ENCODE measurements at places on chromosomes 1 and 21.

- DNase-seq: no peak
Observed at GRCh38 chr1:21237446-21238088, 52.7 kb downstream of the ECE1 start.

GRCh38 chr1:51326839-51327238 lies 3.5 kb downstream of the TTC39A start:
- DNase-seq: no peak

GRCh38 chr1:22799971-22800370 lies 89.3 kb downstream of the EPHB2 start:
- no peak for DNase-seq

DNA sequence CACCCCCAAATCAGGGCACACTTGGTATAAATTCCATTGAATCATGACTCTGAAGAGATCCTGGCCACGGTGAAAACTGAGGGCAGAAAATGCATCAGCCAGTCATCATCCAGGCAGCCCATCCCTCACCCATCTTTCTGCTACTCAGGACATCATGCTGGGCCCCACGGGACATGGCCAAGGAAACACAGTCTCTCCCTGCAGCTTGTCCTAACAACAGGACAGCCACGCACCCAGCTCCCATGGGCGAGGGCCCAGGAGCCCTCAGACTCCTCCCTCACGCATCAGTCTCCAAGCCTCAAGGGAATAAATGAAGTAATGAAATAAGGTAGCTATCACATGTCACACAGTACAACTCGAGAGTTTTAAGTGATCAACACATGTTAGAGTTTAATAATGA lies 37.8 kb downstream of the ELK4 start:
- no peak for DNase-seq

GRCh38 chr1:91569411-91570119 lies 68.9 kb downstream of the CDC7 start:
- no peak for DNase-seq

DNA sequence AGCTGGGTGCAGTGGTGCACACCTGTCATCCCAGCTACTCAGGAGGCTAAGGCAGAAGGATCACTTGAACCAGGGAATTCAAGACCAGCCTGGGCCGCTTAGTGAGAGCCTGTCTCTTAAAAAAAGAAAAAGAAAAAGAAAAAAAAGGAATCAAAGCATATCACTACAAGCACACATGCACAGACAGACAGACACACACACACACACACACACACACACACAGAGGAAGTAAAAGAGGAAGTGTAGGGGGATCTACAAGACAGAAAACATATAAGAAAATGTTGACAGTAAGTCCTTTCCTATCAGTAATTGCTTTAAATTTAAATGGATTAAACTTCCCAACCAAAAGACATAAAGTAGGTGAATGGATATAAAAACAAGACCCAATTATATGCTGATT lies 180.3 kb downstream of the FAF1 start:
- DNase-seq: no peak

DNA sequence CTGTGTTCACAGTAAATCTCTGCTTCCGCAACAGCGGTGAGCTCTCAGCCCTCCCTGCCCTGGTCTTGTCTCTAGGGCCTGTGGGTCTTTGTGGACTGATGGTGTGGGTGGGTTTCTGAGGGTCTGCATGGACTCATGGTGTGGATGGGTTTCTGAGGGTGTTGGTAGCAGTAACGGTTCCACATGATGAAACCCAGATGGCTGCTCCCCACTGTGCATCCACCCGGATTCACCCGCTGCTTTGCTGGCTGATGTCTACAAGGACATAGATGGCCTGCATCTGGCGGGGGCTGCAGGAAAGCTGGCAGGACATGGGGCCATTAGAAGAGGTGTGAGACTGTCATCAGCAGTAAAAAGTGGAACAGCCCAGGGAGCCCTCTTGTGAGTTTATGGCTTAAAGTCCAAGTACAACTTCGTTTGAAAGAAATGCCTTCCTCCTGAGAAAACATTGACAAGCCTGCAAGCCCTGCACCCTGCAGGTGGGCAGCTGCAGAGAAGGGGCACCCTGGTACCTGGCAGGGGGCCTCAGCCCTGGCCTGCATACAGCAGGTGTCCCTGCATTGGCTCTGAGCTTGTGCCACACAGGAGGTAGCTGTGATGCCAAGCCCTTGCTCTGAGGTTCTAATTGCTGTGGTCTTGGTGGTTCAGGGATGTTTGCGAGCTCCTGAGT lies 156.9 kb upstream of the COL6A1 start:
- no peak for DNase-seq

DNA sequence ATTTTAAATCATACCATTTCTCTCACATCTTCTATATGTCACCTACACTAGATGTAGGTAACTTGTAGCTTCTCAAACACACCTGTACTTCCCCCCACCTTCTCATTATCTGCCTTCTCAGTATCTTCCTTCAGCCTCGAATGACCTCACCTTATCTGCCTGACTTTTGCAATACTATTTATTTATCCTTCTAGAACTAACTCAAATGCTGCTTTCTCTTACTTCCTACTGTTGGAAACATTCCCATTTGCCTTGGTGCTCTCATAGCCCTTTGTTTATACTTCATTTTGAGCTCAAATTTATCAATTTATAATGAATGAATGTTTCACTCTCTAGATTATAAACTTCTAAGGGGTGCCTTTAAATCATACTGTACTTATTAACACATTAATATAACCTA lies 50.4 kb upstream of the KIAA1614 start:
- no peak for DNase-seq

GRCh38 chr1:14940285-14940870 lies 213.2 kb upstream of the TMEM51 start:
- DNase-seq: no peak

GRCh38 chr1:199629624-199630023 lies 397.9 kb upstream of the NR5A2 start:
- DNase-seq: no peak

DNA sequence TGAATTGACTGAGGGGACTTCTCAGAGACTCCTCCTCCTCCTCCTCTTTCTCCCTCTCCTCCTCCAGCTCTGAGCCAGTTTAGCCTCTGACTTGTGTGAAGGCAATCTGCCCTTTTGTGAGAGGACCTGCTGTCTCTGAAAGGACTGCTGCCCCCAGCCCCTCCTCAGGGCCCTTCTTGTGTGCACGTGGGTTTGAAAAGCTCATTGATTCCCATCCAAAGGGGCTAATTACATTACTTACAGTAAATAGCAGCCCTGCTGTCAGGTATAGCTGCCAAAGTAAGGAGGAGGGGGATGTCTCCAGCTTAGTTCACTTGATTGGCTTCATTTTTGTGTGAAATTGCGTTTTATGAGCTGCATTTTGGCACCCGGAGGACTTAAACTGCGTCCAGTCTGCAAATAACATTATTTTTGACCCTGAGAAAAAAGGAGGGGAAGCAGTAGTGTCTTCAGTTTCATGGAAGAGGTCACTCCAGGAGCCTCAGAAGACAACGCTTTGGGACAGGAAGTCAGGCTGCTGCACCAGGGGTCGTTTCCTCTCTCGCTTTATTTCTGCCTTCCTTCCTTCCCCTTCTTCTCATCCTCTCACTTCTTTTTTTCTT lies 1.8 kb upstream of the LHX9 start:
- no peak for DNase-seq

DNA sequence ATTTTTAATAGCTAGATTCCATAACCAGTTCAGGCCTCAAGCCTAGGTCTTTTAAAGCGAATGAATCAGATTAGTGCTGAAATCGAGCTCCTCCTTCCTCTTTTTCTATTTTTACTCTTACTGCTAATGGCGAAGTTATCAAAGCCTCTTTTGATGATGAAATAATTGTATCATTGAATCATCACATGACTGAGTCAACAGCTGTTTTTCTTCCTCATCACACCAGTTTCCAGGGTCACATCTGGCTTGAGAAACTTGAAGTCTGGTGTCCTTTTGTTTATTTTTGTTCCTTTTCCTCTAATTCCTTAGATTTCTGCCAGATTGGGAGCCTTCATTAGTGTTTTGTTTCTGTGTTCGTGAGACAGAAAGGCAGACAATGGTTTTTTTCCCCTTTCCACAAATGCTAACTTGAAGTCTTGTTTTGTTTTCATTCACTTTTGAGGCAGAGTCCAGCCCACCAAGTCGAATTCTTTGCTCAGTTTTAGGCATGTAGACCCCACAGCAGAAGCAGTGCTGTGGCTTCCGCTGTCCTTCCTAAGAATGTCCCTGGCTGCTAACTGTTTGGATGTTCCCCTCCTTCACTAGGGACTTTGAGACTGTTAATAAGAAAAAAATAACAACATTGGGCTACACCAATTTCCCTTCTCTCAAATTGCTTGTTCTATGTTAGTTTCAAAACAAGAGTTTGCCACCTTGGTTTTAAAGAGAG lies 51.9 kb upstream of the FMOD start:
- DNase-seq: no peak

DNA sequence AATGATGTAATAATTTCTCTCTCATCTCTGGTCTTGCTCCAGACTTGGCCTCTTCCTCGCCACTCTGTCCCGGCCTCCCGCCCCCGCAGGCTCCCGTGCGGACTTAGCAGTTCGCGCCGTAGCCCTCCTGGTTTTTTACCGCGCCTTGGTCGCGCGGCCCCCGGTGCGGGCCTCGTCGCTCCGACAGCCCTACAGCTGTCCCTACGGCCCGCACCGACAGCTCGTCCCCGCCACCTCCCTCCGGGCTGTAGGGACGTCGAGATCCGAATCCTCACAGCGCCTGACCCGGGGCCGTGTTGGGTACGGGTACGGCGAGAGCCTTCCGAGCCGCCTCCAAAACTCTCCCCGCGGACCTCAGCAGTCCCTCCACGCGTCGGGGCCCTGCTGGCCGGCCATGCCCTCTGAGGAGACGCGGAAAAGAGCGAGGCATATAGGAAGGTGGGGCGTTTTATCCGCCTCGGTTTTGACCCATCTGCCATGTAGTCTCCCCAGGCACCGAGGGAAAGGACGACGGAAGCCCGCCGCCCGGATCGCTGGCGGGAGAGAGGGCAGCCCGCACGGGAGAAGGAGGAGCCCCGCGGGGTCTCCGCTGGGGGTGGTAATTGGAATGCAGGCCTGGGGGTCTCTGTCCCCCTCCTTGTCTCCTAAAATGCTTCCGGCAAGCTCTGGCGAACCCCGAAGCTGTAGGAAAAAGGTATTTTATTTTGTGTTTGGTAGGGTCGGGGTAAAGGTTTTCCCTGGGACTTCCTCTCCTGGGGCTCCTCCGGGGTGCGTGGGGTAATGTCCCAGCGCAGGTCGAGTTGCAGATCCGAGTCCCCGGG lies 3.3 kb downstream of the LHX4 start:
- DNase-seq: no peak

GRCh38 chr1:229625071-229625914 lies 629 bp downstream of the TAF5L start:
- DNase-seq: no peak

DNA sequence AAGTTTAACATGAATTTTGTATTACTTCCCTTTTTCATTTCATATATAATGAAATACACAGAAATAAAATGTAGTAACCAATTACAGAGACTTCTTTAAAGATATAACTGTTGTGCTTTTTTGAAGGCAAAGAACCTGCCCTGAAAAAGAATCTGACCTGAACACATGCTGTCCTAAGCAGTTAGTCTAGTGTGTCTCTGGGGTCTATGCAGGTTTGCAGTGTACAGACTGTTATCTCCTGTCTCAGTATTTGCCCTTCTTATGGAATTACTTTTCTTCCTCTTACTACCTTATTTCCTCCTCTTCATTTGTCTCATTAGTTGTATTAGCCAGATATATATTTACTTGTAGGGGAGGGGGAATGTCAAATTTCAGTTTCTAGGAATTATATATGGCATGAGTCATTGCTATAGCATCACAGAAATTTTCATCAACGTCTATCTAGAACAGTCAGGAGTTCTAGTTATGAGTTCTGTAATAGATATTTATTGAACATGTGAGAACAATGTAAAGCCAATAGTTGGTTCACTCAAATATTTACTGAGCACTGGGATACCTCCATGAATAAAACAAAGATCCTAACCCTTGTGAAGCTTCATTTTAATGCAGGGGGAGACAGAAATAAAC lies 28.4 kb upstream of the PLEKHO1 start:
- no peak for DNase-seq
